COR-L47 (cell line): ENCODE measurements at places on chromosomes 4 and X.

- DNase-seq: no peak
Measured at GRCh38 chr4:288891-289290, 16.4 kb downstream of the ZNF732 start.

- DNase-seq: no peak
Measured at GRCh38 chrX:45266456-45266855, 65.8 kb upstream of the DIPK2B start.

DNA sequence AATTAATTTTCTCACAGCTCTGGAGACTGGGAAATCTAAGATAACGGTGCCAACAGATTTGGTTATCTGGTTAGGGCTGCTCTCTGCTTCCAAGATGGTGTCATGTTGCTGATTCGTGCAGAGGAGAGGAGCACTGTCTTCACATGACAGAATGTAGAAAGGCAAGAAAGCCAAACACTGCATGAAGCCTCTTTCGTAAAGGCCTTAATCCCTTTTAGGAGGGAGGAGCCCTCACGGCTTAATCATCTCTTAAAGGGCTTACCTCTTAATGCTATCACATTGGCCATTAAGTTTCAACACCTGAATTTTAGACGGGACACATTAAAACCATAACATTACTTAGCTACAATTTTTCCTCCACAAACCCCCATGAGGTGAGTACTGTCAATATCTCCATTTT is 174.1 kb downstream of the COX18 start:
- DNase-seq: no peak

- no peak for DNase-seq
Measured at GRCh38 chrX:105464618-105465017, 244.1 kb upstream of the TEX13A start.

DNA sequence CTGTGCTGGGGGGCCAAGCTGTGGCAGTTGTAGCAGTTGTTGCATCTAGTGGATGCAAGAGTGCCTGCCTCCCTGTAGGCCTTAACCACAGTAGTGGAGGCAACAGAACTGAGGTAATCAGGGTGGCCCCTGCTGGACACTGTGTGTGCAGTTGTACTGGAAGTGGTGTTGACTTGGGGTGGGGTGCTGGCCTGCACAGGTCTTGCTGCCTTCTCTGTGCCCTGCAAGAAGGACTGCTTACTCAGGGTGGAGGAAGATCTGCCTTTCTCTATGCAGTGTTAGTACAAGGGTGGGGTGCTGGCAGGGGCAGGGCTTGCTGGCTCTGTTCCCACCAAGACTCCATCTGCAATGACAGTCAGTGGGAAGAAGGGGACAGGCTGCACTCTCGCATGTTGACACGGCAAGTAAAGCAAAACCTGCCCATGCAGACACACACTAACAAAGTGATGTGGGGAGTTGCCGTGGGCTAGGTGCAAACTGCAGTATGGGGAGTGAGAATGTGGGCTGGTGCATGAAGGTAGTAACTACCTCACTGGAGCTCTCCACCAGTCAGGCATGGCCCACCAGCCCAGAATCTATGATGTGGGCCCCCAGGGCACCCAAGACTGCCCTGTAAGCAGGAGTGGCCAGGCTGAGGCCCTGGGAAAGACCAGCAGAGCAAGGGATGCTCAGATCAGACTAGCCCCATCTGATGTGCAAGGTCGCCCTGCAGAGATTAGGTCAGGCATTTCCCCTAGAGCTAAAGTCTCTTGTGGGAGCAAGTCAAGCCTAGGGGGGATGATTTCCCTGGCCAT is 594.9 kb downstream of the TECRL start:
- no peak for DNase-seq

DNA sequence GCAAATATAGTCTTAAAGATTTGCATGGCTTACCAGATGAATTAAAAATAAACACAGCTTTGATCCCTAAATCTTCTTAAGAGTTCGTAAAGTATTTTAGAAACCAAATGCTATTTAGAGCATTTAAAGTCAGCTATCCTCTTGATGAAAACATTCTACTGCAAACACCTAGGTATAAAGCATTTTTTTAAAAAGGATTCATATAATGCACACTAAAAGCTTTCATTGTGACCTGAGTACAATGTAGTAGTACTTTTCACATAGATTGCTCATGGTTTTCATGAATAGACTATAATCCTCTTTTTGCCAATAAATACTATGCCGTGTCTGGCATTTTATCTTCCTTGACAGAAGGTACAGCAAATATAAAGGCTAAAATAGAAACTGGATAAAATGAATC is 805.1 kb upstream of the INTU start:
- DNase-seq: no peak

DNA sequence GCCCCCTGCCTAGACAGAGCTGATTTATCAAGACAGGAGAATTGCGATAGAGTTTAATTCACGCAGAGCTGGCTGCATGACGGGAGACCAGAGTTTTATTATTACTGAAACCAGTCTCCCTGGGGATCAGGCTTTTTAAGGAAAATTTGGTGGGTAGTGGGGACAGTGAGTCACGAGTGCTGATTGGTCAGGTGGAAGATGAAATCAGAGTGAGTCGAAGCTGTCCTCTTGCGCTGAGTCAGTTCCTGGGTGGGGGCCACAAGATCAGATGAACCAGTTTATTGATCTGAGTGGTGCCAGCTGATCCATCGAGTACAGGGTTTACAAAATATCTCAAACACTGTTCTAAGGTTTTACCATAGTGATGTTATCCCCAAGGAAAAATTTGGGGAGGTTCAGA is 36.6 kb downstream of the MYOZ2 start:
- DNase-seq: no peak

GRCh38 chrX:86241547-86241946 is 93.3 kb downstream of the DACH2 start:
- DNase-seq: no peak

GRCh38 chr4:62006108-62006507 is 806.0 kb downstream of the ADGRL3 start:
- no peak for DNase-seq

- peak; percentile 90 for DNase-seq
Measured at GRCh38 chr4:157978680-157979361, 194.0 kb downstream of the GASK1B start.

DNA sequence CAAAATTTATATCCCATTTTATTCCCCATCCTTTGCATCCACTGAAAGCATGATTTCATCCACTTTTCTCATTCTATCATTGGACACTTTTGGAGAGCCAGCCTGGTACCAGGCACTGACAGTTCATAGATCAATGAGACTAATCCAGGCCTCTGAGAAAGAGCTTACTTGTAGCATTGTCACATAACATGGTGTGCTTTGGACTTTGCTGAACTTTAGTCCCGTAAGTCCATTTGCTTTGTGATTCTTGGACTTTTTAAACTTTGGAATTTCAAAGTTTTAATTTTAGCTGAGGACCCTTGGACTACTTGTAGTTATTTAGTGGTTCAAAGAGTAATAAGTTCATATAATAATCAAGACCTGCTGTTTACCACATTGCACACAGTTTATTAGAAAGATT is 11.5 kb downstream of the LIAS start:
- no peak for DNase-seq
